ENCODE measurements at places on chromosomes 7 and 10. TPM values are rescaled to one million over a fixed set of nuclear protein-coding genes. Genes with fewer than 3 reads are reported as not detected.

ATRNL1 gene
- total RNA-seq = 0.21 TPM

MACC1 gene
- total RNA-seq = 0.09 TPM

GJD4 gene
- not detected for total RNA-seq

CCDC146 gene
- total RNA-seq = 1.2 TPM

DMBT1 gene
- not detected for total RNA-seq

LIPN gene
- total RNA-seq = not detected

PDE6C gene
- total RNA-seq = not detected

Measured in activated CD4-positive, alpha-beta T cell treated with anti-CD3 and anti-CD28 coated beads for 36 hours (primary cell).